Spinal cord (tissue), 10 donors: ENCODE measurements at places on chromosomes 2 and 18. TPM values are rescaled to one million over a fixed set of nuclear protein-coding genes. Genes with fewer than 3 reads are reported as not detected.

Gene IHH
- 0.28 TPM for total RNA-seq

Gene TIGD1
- 11.1 TPM for total RNA-seq

Gene ANKRD30B
- 0.33 TPM for total RNA-seq

Gene ZNF532
- 106 TPM for total RNA-seq

- DNase-seq: no peak
Observed at GRCh38 chr2:71798266-71799012, 345.1 kb downstream of the DYSF start.

DNA sequence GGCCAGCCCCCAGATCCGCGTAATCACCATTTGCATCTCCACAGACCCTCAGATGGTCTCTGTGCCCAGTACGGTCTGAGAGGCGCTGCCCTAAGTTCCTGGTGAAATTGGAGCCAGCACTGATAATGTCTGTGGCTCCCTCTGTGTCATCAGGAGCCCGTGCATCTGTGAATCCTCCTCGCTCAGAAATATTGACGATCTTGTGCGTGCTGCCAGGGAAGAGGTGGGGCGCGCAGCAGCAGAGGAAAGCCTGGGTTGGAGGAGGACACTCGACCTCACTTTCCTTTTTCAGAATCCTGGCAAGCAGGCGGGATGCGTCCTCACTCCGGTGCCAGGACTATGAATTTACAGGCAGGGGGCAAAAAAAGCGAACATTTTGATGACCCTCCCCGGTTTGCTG lies 686.1 kb upstream of the SALL3 start:
- DNase-seq: no peak

- DNase-seq: peak; percentile 14
Observed at GRCh38 chr18:5145168-5145825, 51.8 kb downstream of the AKAIN1 start.

Gene SLC8A1
- 137 TPM for total RNA-seq

DNA sequence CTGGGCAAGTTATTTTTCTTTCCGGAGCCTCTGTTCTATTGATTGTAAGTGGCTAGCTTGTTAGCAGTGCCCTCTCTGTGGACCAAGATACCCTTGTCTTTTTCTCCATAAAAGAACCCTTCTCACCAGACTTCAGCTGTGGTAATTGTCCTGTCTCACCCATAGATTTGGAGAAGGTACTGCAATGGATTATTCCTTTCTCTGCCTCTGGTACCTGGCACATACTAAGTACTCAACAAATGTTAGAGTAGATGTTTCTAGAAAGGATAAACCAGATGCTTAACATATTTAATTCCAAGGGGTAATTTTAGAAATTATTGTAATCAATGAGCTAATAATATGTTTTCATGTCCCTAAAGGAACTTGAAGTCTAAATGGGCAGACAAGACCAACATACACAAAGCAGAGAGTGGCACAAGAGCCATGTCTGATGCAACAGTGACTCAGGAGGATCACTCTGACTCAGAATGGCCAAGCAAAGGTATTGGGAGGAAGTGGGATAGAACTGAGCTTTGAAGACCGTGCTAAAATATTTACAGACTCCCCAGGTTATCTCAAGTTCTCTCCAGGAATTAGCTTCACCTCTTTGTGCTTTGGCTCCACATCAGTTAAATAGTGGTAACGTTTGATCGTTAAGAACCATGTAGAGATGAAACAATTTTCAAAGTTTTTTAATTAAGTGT lies 129.7 kb upstream of the OSR1 start:
- DNase-seq: no peak

GRCh38 chr18:34315591-34316352 lies 91.1 kb upstream of the NOL4 start:
- DNase-seq: no peak

DNA sequence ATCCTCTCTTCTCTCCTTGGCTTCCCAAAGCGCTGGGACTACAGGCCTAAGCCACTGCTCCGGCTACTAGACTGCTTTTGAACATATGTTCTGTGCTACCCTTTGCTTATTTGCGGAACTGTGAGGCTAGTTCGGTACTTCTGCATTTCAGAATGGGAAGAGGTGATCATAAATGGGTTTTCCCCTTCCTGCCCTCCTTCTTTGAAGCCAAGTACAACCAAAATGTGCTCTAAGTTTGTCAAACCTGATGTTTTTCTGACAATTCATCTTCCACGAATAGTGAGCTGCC lies 1.7 kb upstream of the ESCO1 start:
- no peak for DNase-seq

- no peak for DNase-seq
Observed at GRCh38 chr18:30814446-30814845, 228.1 kb downstream of the DSC3 start.

- peak; percentile 59 for DNase-seq
Observed at GRCh38 chr2:169119123-169119760, 49.9 kb downstream of the DHRS9 start.

DNA sequence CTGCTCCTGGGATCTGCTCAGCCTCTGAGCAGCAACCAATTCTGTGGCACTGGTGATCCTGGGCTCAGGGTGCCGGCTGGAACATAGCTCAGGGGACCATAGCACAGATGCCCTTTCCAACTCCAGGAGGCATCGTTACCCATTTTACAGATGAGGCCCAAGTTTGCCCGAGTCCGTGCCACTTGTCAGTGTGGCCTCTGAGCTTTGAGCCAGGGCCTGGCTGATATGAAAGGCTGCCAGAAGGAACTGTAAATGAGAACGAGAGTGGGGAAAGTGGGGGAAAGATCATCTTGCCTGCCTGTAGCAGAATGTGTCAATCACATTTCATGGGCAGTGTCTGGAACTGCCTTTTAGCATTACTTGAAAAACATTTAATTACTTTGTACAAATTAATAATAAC lies 23.3 kb upstream of the FOSL2 start:
- DNase-seq: no peak

Gene RGPD3
- total RNA-seq: 0.88 TPM

Gene DAW1
- total RNA-seq: 5.0 TPM

GRCh38 chr18:34219651-34220050 lies 5.1 kb downstream of the NOL4 start:
- DNase-seq: peak; percentile 86

GRCh38 chr18:34491719-34492118 lies 218.4 kb upstream of the DTNA start:
- DNase-seq: no peak

- no peak for DNase-seq
Observed at GRCh38 chr18:78367996-78368395, 611.6 kb upstream of the SALL3 start.

DNA sequence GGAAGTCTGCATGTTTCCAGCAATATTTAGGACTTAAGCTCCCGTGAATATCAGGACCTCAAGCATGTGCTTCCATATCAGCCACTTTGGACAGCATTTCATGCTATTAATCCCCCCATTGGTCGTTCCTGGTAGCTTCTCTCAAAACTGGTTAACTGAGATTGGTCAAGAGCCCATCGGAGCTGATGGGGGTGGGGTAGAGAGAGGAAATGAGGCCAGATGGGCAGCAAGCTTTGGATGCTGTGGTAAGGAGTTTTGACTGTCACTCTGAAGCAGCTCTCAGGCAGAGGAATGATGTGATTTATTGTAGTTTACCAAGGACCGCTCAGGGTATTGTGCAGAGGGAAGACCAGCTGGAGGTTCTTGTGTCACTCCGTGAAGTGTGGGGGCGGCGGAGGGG lies 81.8 kb downstream of the FAM168B start:
- no peak for DNase-seq

DNA sequence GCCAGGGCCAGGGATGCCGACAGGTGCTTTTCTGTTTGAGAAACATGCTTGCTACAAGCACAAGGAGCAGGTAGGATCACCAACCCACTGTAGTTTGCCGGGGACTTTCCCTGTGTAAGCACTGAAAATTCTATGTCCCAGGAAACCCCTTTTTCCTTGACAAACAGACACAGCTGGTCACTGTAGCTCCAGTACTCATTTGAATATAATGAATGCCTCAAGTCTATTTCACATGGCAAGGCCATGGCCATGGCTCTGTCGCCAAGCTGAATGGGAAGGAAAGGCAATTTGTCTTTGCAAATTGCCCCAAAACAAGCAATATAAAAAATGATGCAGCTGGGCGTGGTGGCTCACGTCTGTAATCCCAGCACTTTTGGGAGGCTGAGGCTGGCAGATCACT lies 49.6 kb upstream of the IGFBP2 start:
- no peak for DNase-seq

Gene PSD4
- total RNA-seq: 7.1 TPM

GRCh38 chr2:55223958-55224760 lies 7.9 kb downstream of the CLHC1 start:
- no peak for DNase-seq

GRCh38 chr2:208820014-208820688 lies 413.6 kb downstream of the PTH2R start:
- no peak for DNase-seq

Gene TUBA3E
- 0.11 TPM for total RNA-seq
